T47D (cell line): ENCODE measurements at places on chromosomes 5 and 9.

- no peak for DNase-seq
Observed at GRCh38 chr9:30048396-30048795, 2336.0 kb upstream of the ACO1 start.

GRCh38 chr9:98796364-98797101 lies at the start of gene ANKS6:
Gene ANKS6, minus strand, starts transcription at chr9:98796555. Its CDS starts 64 bp downstream, at chr9:98796491.
- no peak for DNase-seq

- DNase-seq = no peak
Observed at GRCh38 chr9:97857606-97858392, 4.8 kb downstream of the FOXE1 start.

- no peak for DNase-seq
Observed at GRCh38 chr9:37745970-37746369, 7.6 kb upstream of the TRMT10B start.

- DNase-seq = no peak
Observed at GRCh38 chr5:179146277-179146676, 86.1 kb downstream of the ZNF354C start.

DNA sequence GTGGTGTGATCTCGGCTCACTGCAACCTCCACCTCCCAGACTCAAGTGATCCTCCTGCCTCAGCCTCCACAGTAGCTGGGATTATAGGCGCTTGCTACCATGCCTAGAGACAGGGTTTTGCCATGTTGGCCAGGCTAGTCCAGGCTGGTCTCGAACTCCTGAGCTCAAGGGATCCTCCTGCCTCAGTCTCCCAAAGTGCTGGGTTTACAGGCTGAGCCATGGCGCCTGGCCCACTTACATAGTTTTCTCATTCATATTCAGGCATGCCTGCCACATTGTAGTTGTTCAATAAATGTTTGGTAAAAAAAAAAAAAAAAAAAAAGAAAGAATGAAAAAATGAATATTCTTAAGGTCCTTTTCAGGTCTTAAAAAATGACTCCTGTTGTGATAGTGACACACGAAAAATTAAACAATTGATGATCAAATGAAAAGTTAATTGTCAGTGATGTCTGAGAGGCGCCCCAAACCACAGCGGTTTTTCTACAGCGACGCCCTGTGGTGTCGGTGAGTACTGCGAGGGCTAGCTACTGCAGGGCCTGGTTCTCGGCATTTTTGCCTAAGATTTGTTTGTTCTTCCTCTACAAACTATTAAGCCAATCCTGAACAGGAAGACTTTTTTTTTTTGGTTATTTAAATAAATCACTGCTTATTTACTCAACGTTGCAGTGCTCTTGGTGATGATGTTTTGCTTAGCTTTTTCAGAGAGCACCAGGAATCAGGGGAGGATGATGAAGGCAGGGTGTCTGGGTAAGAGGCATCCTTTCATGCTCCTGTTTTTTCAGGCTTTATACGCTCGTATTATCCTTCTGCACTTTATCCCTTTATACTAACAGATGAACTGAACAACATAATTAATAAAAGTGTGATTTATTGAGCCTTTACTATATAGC lies 67.0 kb upstream of the DPYSL3 start:
- DNase-seq = no peak

DNA sequence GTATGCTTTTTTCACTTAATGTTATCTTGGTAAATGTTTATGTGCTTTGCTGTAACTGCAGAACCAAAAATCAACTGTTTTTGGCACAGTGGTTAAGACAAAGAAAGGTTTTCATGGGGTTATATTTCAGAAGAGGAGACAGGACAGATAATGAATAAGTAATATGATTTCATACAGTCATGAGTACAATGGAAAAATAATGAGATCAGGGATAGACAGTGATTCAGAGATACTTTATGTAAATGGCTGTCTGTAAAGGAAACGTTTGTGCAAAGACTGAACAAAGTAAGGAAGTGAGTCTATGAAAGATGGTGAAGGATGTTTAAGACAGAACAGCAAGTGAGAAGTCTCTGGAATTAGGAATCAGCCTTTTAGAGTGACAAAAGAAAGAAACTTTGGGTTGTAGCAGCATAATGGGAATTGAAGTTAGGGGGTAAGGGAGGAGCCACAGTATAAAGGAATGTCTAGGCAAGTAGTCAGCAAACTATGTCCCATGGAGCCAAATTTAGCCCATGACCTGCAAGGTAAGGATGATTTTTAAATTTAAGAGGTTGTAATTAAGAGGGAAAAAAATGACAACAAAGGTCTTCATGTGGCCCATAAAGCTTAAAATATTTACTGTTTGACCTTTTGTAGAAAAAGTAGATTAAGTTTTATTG lies 55.0 kb downstream of the TNPO1 start:
- DNase-seq = no peak

DNA sequence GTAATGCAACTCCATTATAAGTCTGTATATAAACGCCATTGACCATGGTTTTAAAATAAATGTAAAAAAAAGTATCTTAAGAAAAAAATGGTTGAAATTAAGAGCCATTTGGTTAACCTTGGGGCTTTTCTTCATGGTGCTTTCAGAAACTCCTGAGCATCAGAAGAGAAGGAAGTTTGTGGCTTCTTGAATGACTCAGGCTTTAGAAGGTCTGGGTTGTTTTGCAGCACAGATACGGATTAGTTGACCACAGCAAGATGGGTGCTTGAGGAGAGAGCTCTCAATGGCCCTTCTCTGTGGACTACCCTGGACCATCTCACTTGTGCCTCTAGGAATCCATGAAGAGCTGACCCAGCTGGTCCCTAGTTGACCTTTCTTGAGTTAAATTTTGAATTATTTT lies 189.5 kb downstream of the TMEM38B start:
- DNase-seq = no peak

- DNase-seq = peak; percentile 36
Observed at GRCh38 chr5:65927503-65928321, 1.3 kb downstream of the ERBIN start.

DNA sequence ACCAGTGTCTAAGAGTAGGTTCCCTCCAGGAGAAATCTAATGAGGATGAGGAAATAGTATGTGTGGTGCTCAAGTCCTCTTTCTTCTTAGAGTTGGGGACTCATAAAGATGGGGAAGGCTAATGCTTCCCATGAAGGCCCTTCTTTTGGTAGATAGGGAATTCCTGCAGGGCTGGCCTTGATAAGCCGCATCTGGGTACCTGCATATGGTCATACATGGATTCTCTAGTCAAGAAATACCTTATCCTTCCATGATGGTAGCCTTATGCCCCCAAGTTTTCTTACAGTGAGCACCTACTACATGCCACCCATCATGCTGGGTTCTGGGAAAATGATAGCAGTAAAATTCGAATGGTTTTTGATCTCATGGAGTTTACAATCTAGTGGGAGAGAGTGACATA lies 382.6 kb downstream of the KDM4C start:
- DNase-seq = no peak

- DNase-seq = no peak
Observed at GRCh38 chr9:93565089-93565488, 11.3 kb upstream of the PHF2 start.

- peak; percentile 31 for DNase-seq
Observed at GRCh38 chr9:93682155-93682968, 106.0 kb downstream of the PHF2 start.

DNA sequence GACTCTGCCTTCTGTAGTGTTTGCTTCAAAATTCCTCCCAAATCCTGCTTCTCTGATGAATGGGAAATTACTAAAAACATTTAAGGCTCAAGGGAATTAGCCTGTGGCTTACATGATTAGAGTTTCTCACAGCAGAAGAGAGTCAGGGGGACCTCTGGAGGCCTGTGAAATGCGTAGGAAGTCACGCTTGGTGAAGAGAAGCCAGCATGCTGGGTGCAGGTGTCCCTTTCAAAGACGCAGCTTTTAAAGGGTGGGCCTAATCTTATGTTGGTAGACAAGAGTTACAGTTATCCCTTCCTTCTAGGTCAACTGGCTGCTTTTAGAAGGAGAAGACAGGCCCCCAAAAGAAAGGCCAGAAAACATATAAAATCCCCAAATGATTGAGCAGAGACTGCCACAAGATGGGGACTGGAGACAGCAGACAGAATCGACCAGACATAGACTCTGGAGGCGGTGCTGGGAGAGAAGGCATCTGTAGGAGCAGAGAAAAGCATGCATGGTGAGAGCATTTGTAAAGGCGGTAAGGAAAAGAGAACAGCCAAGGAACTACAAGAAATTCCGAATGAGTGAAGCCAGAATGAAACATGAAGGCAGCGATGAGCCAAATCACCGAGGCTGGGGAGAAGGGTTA lies 42.3 kb downstream of the B4GALT1 start:
- no peak for DNase-seq

- no peak for DNase-seq
Observed at GRCh38 chr9:96137671-96138429, 164.1 kb downstream of the HSD17B3 start.

GRCh38 chr5:180119903-180120236 lies 48.3 kb upstream of the RNF130 start:
- DNase-seq = no peak

GRCh38 chr9:122392284-122392683 lies 21.5 kb downstream of the PTGS1 start:
- DNase-seq = no peak

- DNase-seq = no peak
Observed at GRCh38 chr5:111635151-111635902, 121.7 kb downstream of the NREP start.

DNA sequence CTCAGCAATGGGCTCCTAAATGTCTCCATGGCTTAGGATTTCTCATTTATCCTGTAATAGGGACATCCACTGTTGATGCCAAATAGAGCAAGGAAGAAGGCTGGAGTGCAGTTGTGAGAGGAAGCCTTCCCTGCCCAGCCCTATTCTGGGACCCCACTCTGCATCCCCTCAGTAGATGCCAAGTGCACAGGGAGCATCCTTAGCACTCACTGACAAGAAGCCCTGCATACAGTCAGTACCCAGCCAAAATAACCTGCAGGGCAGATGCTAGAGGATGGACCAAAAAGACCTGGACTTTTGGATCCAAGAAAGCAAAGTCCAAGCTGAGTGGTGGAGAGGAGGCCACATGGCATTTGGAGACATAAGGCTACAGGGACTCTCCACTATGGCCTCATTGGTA lies 113.5 kb upstream of the SPOCK1 start:
- no peak for DNase-seq

DNA sequence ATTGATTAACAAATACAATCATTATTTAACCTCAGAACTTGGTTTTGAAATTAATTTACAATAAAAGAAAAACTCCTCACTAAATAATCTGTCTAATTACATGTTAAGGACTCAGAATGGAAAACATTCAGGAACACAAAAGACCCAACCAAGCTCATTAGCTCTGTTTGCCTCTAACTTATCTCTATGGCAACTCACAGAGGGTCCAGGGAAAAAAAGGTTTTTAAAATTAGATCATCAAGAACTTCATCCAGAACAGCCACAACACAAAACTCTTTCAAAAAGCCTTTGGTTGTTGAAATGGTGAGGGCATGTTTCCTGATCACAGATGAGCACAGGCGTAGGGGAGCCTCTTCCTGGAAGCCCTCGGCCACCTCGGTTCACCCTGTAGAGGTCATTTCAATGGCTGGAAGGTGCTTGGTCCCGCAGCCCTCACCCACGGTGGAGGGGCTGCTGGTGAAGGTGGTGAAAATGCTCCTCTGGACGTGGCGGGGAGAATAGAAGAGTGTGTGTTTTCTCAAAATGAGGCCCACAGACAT lies 17.2 kb upstream of the TCF7 start:
- no peak for DNase-seq

DNA sequence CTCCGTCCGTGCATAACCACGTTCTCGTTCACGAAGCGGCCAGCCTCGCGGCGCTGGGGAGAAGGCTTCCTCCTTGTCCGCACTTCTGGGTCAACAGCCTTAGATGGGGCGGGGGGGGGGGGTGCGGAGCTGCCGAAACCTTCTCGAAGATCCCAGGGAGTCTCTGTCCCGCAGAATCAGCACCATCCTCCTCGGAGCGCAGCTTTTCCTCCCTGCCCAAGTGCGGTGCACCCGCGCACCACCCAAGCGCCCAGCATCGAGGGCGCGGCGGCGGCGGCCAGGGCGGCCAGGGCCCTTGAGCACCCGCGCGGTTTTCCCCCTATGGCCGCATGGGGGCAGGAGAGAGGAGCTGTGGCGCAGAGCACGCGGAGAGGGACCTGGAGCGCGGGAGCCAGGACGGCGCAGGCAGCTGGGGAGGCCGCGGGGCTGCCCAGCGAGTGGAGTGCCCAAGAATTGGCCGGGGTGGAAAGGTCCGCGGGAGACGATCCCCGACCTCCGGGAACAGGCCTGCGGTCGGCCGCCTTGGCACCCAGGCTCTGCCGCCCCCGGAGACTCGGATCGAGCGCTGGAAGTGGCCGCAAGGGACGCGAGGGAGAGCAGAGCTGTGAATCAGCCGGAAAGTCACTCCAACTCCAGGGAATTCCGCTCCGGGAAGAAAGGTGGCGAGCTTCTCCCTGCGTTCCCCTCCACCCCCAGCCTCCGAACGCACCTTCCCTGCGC lies 43.1 kb downstream of the TMEM174 start:
- peak; percentile 87 for DNase-seq

DNA sequence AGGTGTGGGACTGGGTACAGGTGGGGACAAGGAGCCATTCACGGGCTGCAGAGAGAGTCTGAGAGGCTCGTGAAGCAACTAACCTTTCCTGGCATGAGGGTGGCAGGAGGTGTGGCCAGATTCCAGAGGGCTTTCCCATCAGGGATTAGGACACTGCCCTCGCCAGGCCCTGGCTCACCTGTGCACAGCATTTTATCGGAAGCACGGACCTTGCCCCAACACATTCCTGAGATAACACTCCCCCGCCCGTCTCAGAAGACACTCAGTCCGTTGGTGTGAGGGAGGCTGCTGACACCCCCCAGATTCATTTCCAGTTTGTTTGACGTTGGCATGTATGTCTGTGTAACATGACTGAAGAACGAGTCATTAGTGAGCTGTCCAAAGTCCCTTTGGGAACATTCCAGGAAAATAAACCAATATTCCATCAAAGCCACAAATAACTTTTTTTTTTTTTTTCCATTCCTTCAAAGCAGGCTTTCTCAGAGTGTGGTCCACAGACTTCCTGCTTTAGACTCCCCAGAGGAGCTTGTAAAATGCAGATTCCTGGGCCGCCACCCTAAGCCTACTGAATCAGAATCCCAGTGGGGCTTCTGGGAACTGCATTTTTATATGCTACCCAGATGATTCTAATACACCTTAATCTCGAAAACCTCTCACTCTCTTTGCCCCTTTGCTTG lies 23.4 kb downstream of the WWC1 start:
- DNase-seq = no peak

DNA sequence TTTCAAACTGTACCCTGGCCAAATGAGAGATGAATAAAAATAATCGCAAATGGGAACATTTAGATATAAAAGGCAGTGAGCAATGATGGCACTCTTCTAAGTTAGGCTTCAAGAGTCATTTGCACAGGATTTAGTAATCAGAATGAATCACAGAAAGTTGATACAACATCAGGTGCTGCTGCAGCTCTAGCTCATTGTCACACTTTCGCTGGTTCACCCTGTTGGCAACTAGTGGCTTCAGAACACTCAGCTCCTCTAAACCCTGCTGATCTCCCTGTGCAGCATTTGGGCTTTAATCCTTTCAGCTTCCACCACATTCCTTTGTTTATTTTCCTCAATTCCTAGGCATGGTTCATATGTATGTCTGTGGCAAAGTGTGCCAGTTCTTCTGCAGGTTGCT lies 2071.2 kb upstream of the CDH6 start:
- no peak for DNase-seq

GRCh38 chr5:172274951-172275753 lies 8.4 kb downstream of the UBTD2 start:
- DNase-seq = no peak
